ENCODE measurements at places on chromosomes 6 and 20.
A peak's percentile ranks its signal among the peaks of the same experiment; 100 is the strongest.

- DNase-seq, result no peak
These were observed 87.6 kb upstream of the MYLIP start for GRCh38 chr6:16041327-16041726.

DNA sequence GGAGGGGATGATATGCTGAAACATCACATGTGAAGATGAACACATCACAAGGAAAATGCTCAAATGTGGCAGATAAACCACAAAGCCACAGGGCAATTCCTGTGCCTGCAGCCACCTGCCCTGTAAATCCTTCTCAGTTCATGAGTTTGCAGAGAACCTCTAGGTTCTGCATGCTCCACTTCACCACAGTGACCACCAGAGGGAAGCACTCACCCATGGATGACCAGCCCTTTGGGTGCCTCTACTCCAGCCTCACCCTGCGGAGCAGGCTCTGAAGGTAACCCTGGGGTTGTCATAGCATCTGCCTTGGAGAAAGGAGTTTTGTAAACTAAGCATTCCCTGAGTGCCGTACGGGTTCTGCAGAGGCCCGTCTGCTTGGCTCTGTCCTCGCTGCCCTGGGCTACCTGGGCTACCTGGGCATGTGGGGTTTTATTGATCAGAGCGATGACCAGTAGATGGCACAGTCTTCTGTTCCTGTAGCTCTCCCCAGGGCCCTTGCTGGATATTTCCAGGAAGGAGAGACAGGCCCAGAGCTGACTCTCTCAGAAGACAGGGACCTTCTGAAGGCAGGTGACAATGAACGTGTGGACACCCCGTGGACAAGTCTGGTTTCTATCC, 31.7 kb upstream of the CST1 start:
- no peak for DNase-seq

GRCh38 chr20:63311186-63311832, 18.3 kb downstream of the COL20A1 start:
- no peak for DNase-seq

DNA sequence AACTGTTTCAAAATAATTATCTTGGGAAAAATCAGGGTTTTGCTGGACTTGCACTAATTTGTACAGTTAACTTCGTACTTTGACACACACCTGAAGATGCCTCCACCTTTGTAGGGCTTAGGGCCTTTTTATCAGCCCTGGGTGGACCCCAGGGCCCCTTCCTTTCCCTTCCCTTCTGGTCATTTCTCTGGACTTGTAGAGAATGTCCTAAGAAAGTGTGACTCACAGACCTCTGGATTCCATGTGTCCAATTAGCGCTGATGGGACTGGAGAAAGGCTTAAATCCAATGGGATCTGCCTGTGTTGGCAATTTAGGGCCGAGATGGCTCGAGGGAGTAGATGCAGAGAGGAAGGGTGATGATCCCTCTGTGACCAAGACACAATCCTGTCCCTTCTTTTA, 9.3 kb downstream of the TRIM15 start:
- no peak for DNase-seq

GRCh38 chr6:167920165-167920564, 77.3 kb upstream of the KIF25 start:
- DNase-seq, result no peak

DNA sequence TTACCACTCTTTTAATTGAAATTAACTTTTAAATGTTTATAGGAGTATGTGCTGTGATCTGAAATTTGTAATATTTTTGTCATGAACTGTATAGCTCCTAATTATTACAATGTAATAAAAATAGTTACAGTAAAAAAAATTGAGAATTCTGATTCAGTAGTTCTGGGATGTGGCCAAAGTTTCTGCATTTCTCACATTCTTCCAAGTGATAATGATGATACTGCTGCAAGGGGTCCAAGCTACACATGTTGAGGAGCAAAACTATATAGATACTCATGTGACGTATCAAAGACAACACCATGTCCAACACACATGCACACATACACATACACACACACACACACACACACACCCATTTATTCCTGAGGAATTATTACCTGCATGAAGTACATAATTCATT, 71.0 kb upstream of the FAM83B start:
- DNase-seq, result no peak

- no peak for DNase-seq
These were observed 1.5 kb upstream of the PYGB start for GRCh38 chr20:25246182-25246999.

GRCh38 chr6:107360476-107360875, 98.9 kb downstream of the PDSS2 start:
- DNase-seq, result no peak

- no peak for DNase-seq
These were observed 155.5 kb upstream of the SLC24A3 start for GRCh38 chr20:19056909-19057308.

GRCh38 chr20:61949363-61949713, 116.3 kb downstream of the TAF4 start:
- DNase-seq, result no peak

DNA sequence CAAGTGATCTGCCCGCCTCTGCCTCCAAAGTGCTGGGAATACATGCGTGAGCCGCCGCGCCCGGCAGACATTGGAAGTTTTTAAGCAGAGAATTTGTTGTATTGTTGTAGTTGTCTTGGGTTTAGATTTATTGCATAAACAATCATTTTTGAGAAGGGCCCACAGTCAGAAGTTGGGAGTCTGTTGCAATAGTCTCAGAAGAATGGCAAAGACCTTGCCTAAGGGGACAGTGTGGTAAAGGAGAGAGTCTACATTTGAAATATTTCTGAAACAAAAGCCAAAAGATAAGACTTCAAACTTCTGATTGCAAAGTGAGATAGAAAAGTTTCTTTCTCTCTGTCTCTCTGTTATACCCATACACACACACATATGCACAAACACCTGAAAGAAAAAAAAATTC, 22.5 kb downstream of the HFE start:
- no peak for DNase-seq

DNA sequence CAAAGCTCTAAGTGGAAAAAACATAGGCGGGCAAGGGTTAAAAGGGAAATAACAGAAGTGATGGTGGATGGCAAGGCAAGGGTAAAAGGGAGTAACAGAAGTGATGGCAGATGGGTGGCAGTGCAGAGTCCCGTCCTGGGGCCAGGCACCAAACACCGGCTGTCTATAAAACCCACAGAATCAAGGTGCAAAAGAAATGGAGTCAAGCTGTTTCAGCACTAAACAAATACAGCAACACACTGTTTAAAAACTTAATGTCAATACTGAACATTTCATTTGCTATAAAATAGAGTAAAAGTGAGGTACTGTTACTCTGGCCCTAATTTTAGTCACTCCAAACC, 87.6 kb downstream of the MAN1A1 start:
- DNase-seq, result no peak

DNA sequence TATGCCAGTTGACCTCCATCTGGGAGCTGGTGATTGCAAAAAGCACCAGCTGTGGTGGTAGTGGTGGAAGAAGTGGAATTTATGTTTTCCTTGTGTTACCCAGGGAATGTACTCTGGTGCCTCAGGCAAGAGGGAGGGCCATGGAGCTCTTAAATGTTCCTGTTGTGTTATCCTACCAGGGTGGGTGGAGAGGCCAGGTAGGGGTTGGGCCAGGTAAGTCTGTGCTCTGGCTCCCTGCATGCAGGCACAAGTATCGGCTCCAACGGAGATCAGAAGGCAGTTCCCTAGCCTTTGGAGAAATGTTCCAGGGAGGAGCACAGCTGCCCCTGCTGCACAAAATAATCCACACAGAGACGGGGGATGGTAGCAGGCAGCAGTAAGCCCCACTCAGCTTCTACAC, 419.3 kb upstream of the EYS start:
- no peak for DNase-seq

DNA sequence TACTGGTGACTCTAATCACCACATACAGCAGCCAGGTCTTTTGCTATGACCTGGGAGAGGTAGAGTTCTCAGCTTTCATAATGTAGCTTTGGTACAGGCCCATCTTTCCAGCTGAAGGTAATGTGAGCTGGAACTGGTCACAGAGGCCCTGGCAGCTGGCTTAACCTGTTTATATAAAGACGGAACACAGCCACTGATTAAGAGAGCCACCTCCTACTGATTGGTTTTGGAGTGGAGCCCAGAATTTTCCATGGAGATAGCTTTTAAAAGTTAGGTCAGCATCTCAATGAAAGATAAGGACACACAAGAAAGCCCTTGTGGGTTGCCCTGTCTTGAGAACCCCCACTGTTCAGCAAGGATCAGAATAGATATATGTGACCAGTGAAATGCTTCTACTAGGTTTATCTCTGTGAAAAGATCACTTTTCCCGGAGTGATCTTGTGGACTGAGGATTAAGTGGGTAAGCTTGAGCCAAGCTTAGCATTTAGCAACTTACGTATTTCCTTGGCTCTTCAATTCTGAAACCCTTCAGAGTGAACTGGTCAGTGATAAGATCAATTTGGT, 213.7 kb upstream of the CITED2 start:
- no peak for DNase-seq

GRCh38 chr20:45459606-45460005, 9.9 kb upstream of the WFDC2 start:
- DNase-seq, result no peak

- DNase-seq, result no peak
These were observed 8.1 kb downstream of the DEFB114 start for GRCh38 chr6:49955847-49956246.

- no peak for DNase-seq
These were observed 1.1 kb downstream of the RNF144B start for GRCh38 chr6:18388271-18388670.

- DNase-seq, result no peak
These were observed 199.1 kb downstream of the COL9A1 start for GRCh38 chr6:70103798-70104197.

DNA sequence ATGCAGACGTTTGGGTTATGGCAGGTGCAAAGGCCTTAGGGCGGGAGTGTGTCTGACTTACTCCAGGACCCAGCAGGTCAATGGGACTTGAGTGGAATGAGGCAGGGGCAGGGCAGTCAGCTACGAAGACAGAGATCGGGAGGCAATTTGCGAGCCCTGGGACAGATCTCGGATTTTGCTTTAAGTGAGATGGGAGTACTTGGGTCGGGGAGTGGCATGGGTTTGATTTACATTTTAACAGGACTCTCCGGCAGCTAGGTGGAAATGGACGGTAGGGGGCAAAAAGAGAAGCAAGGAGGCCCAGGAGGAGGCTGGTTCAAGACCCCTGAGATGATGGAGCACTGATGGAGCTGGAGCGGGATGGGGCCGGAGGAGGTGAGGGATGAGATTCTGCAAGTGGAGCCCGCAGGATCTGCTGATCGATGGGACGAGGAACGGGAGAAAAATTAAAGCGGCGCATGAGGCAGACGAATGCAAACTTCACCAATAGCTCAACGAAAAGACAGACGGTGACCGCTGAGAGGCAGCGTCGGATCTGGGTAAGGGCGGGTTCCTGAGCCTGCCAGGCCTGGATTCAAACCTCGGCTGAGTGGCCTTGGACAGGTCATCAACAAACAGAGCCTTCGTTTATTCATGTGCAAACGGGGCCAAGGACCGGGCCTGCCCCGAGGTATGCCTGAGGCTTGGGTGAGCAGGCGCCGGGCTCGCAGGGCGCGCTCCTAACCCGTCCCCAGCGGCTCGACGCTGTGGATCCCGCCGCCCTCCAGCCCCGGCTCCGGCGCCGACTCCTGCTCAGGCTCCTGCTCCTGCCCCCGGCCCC, 756 bp upstream of the RBCK1 start:
- no peak for DNase-seq

- DNase-seq, result no peak
These were observed 15.6 kb downstream of the CST4 start for GRCh38 chr20:23673209-23673608.

GRCh38 chr6:168632694-168633093, 191.7 kb downstream of the SMOC2 start:
- DNase-seq, result no peak

- peak; percentile 27 for DNase-seq
These were observed at the start of gene UST for GRCh38 chr6:148746363-148747144. UST (plus strand) TSS chr6:148747030; CDS start chr6:148747431, 401 bp downstream.

GRCh38 chr6:37033819-37034795, 28.7 kb downstream of the FGD2 start:
- DNase-seq, result no peak

DNA sequence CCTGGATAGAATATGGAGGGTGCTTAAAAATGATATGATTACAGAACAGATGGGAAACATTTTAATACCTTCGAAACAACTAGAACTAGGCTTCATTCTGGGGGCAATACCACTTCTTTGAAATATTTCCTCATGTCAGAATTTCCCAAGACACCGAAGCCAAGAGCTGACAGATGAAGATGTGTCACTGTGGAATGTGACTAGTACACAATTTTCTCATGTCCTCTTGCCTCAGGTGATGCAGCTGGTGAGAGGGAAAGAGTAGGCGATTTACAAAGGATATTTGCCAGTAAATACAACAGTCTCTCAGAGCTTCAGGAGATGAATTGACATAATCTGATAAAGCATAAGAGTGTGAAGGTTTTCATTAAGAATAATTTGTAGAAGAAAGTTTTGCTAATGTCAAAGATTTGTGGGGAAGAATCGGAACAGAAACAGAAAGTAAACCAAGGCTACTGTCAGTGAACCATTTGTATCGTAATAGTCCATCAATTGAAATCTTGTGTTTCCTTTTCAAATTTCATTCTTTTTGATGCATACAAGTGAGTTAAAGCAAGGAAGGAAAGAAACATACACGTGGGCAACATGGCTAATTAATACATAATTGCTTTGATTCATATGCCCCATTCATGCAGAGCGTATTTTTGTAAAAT, 164.7 kb upstream of the CCN2 start:
- no peak for DNase-seq

DNA sequence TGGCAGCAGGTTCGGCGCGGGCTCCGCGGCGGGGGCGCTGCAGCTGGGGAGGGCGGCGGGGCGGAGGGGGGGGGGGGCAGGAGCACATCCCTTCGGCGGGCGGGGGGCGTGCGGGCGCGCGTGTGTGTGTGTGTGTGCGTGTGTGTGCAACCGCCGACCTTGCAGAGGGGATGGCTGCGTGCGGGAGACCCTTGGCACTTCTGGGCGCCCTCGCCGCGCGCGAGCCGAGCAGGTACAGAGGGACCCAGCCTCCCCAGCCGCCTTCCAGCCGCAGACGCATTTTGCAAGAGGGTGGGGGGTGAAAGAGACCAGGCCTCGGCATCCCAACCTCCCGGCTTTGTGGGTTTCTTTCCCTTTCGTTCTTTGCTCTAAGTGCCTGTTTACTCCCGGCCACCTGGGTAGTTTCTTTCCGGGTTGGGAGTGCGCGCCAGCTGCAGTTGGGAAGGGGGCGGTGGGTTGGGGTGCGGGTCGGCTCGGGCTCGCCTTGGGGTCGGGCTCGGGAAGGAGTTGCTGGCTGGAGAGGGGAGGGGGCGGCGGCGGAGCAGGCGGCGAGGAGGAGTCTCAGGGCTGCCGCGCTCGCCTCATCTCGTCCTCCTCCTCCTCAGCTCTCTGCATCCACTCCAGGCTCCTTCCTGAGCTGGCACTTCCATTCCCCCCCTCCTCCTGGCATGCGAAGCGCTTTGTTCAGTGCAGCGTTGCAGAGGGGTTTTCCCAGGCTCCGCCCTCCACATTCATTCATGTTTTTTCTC, 620 bp downstream of the HIVEP1 start:
- DNase-seq, result peak; percentile 53

GRCh38 chr6:130908188-130908587, 81.0 kb downstream of the SMLR1 start:
- no peak for DNase-seq

GRCh38 chr6:109088995-109089394, 5.7 kb downstream of the SESN1 start:
- DNase-seq, result no peak

- no peak for DNase-seq
These were observed 42.4 kb downstream of the SCGN start for GRCh38 chr6:25694366-25694765.

All from stimulated activated CD4-positive, alpha-beta T cell treated with anti-CD3 and anti-CD28 coated beads, TNF-alpha, amount 100 ng/mL, for 4 hours (primary cell).